H1 (cell line): ENCODE measurements at places on chromosomes 12 and 14. TPM values are rescaled to one million over a fixed set of nuclear protein-coding genes. Genes with fewer than 3 reads are reported as not detected.

DNA sequence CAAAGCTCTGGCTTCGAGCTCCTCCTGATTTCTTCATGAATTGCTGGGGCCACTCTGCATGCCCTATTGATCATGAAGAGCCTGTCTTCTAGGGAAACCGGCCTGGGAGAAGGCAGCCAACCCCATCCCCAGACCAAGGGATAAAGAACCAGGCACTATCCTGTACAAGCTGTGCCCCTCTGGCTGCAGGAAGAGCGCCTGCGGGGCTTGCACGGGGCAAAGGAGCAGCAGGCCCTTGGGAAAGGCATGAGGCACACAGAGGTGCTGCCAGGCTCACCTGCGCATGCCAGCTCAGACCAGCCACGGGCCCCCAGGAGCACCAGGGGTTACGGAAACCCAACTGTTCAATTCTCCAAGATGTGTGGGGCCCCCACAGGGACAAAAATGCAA is 2.1 kb downstream of the ITPK1 start:
- H3K4me1 ChIP-seq: peaks cover 18% of the 10 kb centered on the region
- H3K36me3 ChIP-seq: no peaks in the 10 kb centered on the region
- no peak overlapping the region for H3K27ac ChIP-seq
- H3K4me3 ChIP-seq: peak overlapping the region; percentile 94; the same call in 1 of the 2 replicates
- no peak for DNase-seq

GRCh38 chr14:31251028-31251958 is 43.7 kb upstream of the HECTD1 start:
- no peak for DNase-seq
- no peaks in the 10 kb centered on the region for H3K27me3 ChIP-seq
- no peak overlapping the region for H3K4me3 ChIP-seq
- no peaks in the 10 kb centered on the region for H3K4me1 ChIP-seq
- H3K36me3 ChIP-seq: no peaks in the 10 kb centered on the region

DNA sequence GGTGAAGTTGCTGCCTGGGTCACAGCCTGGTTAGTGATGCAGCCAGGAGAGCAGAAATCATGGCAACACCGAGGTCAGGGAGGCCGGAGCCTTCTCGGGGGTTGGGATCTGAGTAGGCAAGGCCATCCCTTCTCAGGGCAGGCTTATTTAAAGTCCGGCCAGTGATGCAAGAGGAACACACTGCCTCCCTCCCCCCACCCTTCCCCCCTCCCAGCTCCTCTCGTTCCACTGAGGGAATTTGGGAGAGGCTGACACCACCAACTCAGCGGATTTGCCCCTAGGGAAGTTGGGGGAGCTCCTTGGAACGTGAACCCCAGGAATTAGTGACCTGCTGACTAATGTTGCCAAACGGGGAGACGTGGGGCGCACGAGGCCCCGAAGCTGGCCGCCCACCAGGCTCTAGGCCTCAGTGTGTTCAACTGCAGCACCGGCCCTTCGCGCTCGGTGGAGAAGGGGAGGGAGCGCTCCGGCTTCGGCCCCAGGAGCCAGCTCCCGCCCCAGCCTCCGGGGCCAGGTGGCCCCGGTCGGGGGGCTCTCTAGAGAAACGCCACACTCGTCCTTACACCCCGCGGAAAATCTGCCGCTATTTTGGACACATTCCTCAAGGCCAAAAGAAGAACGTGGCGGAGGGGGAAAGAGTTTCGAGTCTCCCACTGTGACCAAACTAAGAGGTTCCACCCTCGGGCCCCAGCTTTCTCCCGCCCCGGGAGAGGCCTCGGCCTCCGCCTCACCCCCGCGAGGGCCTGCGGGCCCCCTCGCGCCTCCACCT is 1.6 kb downstream of the CTDSP2 start:
- H3K4me3 ChIP-seq: peak overlapping the region; percentile 98
- peaks cover 42% of the 10 kb centered on the region for H3K4me1 ChIP-seq
- no peaks in the 10 kb centered on the region for H3K36me3 ChIP-seq
- DNase-seq: no peak

GRCh38 chr14:24947131-24947530 is 102.8 kb downstream of the STXBP6 start:
- H3K4me1 ChIP-seq: peaks cover 4% of the 10 kb centered on the region
- no peak overlapping the region for H3K4me3 ChIP-seq
- H3K27ac ChIP-seq: no peak overlapping the region
- H3K36me3 ChIP-seq: no peaks in the 10 kb centered on the region

DNA sequence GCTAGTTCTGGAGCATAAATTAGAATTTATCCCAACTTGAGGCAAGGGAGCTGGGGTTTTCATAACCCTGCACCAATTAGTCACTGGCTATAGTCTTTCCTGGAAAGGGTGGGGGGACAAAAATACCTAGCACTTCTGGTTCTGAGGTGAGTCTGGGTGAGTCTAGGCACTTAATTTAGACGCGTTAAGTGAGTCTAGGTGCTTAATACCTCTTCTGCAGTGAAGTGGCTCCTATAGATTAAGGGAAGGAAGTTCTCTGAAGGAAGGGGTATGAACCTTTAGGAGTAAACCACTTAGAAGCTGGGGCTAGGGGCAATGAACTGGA is 251.7 kb downstream of the EFCAB11 start:
- H3K4me1 ChIP-seq: peaks cover 5% of the 10 kb centered on the region; the same call in 1 of the 2 replicates
- DNase-seq: no peak
- H3K4me3 ChIP-seq: no peak overlapping the region

DNA sequence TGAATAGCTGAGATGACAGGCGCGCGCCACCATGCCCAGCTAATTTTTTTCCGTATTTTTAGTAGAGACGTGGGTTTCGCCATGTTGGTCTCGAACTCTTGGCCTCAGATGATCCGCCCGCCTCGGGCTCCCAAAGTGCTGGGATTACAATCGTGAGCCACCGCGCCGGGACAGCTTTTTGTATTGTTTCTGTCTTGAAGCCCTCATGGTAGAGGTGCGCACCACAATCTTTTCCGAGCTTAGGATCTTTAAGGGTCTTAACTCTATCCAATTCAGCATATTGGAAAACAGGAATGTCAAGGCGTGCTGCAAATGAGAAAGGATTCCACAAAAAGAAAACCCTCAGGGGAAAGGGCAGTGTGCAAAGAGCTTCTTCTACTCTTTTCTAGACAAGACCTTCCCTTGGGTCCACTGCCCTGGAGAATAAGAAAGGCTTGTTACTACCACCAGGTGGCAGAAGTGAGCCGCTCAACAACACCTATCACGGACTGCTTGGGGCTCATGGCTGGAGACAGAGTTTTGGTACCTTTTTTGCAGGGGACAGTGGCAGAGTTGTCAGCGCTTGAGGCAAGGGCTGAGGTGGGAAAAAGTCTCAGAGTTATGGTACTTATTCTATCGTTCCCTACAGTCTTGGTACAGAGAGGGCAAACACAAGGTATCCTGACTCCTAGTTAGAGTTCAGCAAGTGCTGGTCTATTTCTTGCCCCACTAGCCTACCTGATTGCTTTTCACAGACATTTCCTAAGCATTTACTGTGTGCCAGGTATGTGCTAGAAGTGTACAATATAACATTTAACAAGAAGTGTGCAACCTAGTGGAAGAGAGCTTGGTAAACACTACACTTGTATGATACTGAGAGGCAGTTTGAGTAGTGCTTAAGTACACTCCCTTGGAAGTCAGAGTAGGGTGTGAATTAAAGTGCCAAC is 16.4 kb upstream of the SP7 start:
- H3K27ac ChIP-seq: no peak overlapping the region
- no peaks in the 10 kb centered on the region for H3K4me1 ChIP-seq
- peak; percentile 85 for DNase-seq
- H3K36me3 ChIP-seq: no peaks in the 10 kb centered on the region
- H3K4me3 ChIP-seq: no peak overlapping the region
- no peaks in the 10 kb centered on the region for H3K27me3 ChIP-seq

DNA sequence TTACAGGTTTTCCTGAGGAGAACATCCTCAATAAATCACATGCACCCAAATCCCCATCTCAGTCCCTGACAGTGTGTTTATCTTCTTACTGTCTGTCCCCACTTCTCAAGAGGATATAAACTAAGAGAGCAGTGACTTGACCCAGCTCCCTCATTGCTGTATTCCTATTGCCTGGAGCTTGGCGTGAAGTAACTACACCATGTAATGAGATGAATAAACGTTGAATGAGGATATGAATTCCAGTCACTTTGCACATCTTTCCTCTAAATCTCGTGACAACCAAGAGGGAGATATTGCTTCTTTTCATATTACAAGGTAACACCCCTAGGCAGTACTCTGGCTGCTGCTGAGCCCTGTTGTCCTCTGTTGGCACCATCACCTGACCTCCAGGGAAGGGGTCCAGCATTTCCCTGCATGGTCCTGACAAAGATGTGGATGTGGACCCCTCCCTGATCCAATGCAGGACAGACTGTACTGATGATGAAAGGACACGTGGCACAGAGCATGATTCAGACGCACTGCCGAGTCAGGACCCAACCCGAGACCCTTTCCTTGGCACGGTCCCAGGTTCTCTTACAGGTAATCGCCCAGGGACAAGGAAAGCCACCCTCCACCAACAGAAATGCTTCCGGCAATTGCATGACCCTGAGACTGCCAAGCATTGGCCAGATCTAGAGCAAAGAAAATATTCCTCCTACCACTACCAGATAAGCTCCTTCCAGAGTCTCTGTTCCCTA is 47.7 kb upstream of the CPM start:
- peaks cover 4% of the 10 kb centered on the region for H3K4me1 ChIP-seq
- no peaks in the 10 kb centered on the region for H3K27me3 ChIP-seq
- DNase-seq: no peak
- no peak overlapping the region for H3K27ac ChIP-seq
- no peak overlapping the region for H3K4me3 ChIP-seq

DNA sequence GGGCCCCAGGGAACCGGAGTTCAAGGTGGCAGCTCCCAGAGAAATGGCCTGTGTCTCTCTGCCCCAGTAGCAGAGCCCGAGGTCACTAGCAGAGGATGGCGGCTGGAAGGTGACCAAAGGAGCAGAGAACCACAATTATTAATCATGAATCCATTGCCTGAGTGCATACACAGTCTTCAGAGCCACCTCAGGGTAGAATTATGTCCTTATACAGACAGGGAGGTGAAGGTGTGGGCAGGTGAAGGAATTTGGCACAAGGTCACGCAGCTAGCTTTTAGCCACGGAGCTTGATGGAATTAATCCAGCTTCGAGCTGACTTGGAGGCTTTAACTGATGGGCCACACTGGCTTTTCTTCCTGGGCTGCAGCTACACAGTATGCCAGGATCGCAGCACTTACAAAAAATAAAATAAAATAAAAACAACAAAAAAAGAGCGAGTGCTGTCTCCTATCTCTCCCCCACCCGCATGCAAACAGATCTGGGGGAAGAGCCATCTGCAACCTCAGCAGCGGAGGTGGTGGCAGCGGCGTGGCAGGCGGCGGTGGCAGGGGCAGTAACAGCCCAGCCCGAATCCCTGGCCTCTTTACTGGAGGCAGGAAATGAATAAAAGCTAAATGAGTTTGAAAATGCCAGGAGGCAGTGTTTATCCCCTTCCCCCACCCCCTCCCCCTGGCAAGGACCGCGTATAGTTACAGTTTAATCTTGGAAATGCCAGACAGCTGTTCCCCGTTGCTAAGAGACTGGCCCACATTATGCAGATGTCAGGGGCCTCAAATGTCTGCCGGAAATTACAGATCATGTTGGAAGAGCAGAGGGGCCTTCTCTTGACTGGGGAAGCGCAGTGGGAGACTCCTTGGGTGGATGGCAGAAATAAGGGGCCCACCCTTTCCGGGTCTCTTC is 93.5 kb downstream of the LRRC74A start:
- H3K4me1 ChIP-seq: peaks cover 45% of the 10 kb centered on the region
- no peaks in the 10 kb centered on the region for H3K36me3 ChIP-seq
- no peaks in the 10 kb centered on the region for H3K27me3 ChIP-seq

DNA sequence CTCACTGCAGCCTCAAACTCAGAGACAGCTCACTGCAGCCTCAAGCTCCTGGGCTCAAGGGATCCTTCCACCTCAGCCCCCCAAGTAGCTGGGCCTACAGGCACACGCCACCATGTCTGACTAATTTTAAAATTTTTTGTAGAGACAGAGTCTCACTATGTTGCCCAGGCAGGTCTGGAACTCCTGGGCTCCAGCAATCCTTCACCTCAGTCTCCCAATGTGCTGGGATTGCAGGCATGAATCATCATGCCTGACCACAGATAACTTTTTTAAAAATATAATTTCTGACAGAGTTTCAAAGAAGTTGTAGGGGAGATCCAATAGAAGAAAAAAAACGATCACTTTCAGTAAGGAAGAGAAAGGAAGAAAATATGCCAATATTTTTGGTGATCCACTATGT is 189.7 kb upstream of the CDKN3 start:
- H3K36me3 ChIP-seq: no peaks in the 10 kb centered on the region
- H3K4me1 ChIP-seq: no peaks in the 10 kb centered on the region
- no peak overlapping the region for H3K27ac ChIP-seq
- no peak for DNase-seq
- no peak overlapping the region for H3K4me3 ChIP-seq

DNA sequence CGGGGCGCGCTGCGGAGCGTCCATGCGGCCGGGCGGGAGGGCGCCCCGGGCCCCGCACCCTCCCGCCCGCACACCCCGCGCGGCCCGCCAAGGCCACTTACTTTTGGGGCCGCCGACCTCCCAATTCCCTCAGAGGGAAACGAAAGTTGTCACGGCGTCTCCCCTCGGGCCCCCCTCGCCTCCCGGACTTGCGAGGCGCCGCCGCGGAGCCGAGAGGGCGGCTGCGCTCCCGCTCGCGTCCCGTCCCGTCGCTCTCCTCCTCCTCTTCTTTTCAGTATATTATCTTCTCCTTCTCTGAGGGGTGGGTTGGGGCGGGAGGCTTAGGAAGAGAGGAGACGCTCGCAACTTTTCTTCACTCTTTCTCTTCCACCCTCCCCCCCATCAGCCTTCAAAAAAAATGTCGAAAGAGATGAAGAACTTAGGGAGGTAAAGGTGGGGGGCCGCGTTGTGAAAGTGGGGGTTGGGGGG is 613 bp downstream of the DUSP16 start:
- no peak for DNase-seq
- no peaks in the 10 kb centered on the region for H3K36me3 ChIP-seq
- peak overlapping the region; percentile 80 for H3K27ac ChIP-seq
- H3K4me1 ChIP-seq: peaks cover 8% of the 10 kb centered on the region

GRCh38 chr12:47891356-47891755 is 13.4 kb downstream of the VDR start:
- no peaks in the 10 kb centered on the region; the same call in 1 of the 2 replicates for H3K36me3 ChIP-seq
- no peak for DNase-seq
- peaks cover 6% of the 10 kb centered on the region; the same call in 1 of the 2 replicates for H3K27me3 ChIP-seq
- no peaks in the 10 kb centered on the region for H3K4me1 ChIP-seq
- H3K4me3 ChIP-seq: no peak overlapping the region

Gene GPR65
- total RNA-seq: not detected in 2 replicates

Gene FKBP3
- 148 and 149 TPM in 2 replicates for total RNA-seq

Gene CDCA3
- 47.4 and 47.7 TPM in 2 replicates for total RNA-seq
